ENCODE measurements at places on chromosomes 16 and 17. TPM values are rescaled to one million over a fixed set of nuclear protein-coding genes. Genes with fewer than 3 reads are reported as not detected.

TP53TG3B gene
- not detected for total RNA-seq

ACE gene
- not detected for total RNA-seq

CHST5 gene
- not detected for total RNA-seq

DNA sequence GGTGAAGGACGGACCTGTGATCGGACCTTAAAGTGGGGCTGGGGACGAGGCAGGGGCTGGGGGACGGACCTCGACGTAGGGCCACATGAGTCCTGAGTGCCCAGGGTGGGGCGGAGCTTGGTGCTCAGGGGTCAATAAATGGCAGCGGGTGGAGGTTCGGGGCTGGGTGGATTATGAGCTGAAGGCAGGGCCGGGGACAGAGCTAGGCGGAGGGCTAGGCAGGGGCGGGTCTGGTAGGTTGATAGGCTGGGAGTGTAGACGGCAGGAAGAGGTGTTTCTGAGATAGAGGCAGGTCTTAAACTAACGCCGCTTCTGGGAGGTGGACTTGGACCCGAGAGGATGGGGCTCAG is 733 bp downstream of the CHRNB1 start:
- peak; percentile 30 for DNase-seq

- DNase-seq, result no peak
Measured at GRCh38 chr17:55171634-55172328, 93.0 kb upstream of the HLF start.

DNA sequence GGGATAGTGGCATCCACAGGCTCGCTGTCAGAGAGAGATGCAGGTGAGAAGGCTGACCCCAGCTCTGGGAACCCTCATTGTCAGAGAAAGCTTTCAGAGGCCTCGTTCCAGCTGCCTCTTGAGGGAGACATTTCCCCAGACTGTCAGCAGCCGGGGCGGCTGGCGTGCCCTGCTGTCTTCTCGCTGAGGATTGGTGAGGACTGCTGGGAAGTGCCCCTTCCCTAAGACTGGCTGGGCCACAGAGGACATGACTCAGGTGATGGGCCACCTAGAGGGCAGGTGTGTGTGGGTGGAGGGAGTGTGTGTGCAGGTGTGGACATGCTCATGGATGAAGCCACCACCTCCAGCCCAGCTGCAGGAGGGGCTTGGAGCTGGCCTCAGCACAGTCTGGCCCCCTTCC is 25.3 kb downstream of the SPACA3 start:
- DNase-seq, result no peak
